ENCODE measurements at places on chromosomes 3 and 15.

DNA sequence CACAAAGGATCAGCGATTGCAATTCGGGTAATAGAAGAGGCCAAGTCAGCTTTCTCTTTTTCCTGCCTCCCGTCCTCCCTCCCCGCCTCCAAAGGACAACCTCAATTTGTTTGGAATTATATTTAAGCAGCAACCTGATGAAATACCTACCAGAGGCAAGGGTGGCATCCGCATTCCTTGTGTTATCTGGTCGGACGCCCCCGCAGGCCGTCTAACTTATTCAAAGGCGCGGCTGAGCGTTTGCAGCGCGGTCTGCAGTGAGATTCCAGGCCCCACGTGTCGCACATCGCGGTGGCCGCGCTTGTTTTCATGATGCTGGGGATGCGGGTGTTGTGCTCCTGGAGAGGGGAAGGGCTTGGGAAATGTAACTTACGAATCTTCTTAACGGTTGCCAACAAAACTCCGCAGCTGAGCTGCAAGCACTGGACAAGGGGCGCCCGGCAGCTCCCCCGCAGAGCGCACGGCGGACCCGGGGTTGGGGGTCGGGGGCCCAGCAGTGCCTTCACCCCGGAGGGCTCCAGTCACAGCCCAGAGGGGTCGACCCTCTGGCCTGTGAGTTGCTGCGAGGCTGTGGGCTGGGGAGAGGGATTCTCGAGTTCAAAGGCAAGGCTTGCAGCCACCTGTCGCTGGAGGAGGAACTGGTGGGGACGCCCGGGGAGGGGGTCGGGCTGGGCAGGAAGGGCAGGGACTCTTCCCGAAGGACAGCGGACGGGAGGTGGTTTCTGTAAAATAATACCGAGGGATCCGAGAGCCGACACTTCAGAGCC, 20.5 kb upstream of the RGMA start:
- DNase-seq: no peak

GRCh38 chr15:74830868-74831267, 4.4 kb downstream of the CPLX3 start:
- no peak for DNase-seq

GRCh38 chr3:172136330-172136729, 97.0 kb downstream of the FNDC3B start:
- DNase-seq: no peak

GRCh38 chr3:25846282-25846681, 56.4 kb downstream of the OXSM start:
- no peak for DNase-seq

DNA sequence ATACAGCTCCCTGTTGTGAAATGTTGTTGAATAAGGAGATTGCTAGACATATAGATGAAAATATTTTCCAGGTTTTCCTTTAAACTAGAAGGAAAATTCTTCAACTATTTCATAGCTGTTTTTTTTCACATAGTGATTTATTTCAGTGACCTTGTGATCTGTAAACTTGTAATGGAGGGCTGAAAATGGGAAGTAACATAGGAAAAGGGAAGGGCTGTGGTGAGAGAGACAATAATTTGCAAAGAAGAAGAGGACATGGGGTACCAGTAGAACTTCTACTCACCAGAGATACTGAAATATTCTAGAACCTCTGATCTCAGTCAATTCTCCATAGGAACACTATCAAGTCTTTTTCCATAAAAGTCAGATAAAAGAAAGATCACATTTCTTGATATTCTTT, 60.4 kb downstream of the PLS1 start:
- DNase-seq: no peak

- no peak for DNase-seq
These were observed at the start of gene TMEM108 for GRCh38 chr3:133038089-133038730. TMEM108 (plus strand) TSS chr3:133038391.

DNA sequence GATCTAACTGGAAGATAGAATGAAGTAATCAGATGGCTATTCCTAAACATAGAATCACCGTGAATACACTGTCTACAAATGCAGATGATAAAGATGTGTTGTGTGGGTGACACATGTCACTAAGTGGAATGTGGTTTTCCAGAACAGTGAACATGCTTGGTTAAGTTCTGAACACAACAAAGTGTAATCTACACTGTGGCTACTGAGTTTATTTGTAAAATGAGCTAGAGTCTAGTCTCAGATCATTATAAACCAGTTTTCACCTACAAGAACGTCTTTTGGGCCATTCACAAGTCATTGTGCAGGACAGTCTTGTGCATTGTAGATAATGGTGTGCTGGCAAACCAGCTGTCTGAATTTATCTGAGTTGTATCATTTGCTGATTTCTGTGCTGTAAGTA, 35.3 kb downstream of the OXNAD1 start:
- peak; percentile 41 for DNase-seq

DNA sequence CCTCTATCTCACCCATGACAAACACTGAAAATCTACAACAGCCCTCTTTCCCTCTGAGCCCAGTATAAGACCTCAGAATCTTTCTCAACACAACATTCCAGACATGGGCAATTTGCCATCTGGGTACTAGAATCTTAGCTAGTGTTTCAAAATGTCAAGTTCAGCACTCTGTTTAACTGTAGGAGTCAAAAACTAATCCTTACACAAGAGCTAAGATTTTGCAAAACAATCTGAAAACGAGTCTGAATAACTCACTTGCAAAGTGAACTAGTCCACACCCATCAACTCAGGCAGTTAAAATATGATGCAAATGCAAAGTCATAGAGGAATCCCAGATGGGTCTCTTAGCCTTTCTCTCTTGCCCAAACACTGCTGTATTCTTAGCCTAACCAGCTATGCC, 67.8 kb downstream of the GPR176 start:
- DNase-seq: no peak

DNA sequence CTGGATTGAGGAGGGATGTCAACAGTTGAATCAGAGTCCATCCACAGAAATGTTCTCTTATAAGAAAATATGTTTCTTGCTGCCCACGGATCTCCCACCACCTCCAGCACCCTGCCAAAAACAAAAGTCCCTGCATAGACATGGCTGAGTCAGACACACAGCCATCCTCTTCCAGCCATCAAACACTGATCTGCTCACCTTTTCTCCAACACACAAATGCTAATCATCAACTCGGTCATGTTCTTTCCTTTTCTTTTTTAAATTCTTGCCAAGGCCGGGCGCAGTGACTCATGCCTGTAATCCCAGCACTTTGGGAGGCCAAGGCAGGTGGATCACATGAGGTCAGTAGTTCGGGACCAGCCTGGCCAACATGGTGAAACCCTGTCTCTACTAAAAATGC, 110.7 kb upstream of the IL12A start:
- DNase-seq: no peak

DNA sequence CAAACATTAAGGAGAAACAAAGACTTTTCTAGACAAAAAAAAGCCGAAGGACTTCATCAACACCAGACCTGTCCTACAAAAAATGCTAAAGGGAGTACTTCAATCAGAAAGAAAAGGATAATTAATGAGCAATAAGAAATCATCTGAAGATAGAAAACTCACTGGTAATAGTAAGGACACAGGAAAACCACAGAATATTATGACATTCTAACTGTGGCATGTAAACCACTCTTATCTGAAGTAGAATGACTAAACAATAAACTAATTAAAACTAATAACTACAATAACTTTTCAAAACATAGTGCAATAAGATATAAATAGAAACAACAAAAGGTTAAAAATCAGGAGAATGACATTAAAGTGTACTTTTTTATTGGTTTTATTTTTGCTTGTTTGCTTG, 584.5 kb upstream of the CCDC54 start:
- DNase-seq: no peak

DNA sequence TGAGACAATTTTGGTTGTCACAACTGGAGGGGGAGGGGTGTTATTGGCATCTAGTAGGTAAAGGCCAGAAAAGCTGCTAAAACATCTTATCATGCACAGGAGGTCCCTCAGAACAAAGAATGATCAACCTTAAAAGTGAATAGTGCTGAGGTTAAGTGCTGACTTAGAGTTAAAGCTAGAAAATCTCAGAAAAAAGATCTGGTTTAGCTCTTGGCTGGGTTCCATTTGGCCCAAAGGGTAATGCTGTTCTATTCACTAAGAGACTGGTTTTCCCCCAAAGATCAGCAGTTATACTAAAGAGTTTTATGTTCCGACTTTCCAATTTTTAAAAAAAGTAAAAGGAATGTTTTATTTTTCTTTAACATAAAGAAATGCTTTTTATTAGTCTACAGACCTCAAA, 15.6 kb downstream of the DCBLD2 start:
- no peak for DNase-seq

DNA sequence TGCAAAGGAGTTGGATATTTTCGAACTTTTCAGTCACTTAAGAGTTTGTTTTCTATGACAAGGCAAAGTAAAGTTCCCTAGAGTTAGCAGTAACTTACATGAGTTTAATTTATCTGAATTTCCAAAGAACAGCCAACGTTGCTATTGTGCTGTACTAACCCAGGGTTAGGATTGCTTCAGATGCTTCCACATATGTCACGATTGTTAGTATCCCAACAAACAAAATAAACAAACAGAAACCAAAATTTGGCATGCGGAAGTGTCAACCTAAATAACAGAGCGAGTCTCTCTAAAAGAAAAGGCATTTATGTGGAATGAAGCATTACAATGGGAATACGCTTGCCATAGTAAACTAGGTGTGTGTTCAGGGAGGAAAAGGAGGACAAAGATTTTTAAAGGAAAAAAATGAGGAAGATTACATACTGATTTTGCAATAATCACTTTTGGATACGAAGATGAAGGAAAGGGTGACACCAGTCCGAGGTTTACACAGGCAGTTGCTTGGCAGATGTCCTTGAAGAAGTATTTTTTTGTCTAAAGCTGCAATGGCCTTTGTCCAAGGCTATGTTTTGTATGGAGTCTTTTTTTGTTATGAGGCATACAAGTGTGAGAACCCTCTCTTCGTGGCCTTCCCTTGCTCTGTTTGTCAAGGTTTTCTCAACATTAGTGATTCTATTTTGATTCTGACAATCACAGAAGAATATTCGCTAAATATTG, 267.9 kb downstream of the GABRG3 start:
- no peak for DNase-seq

- DNase-seq: no peak
These were observed 280.6 kb downstream of the SATB1 start for GRCh38 chr3:18144571-18144970.

DNA sequence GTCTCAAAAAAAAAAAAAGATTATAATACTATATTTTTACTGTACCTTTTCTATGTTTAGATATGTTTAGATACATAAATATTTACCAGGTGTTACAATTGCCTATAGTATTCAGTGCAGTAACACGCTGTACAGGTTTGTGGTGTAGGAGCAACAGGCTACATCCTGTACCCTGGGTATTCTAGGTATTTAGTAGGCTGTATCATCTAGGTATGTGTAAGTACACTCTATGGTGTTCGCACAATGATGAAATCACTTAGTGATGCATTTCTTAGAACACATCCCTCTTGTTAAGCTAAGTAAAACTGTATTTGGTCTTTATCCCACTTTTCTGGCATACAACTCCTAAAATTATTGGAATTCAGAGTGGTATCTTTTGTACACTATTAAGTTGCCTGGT, 77.8 kb downstream of the CDC25A start:
- DNase-seq: no peak

GRCh38 chr15:42937143-42937542, 16.6 kb upstream of the TTBK2 start:
- no peak for DNase-seq

DNA sequence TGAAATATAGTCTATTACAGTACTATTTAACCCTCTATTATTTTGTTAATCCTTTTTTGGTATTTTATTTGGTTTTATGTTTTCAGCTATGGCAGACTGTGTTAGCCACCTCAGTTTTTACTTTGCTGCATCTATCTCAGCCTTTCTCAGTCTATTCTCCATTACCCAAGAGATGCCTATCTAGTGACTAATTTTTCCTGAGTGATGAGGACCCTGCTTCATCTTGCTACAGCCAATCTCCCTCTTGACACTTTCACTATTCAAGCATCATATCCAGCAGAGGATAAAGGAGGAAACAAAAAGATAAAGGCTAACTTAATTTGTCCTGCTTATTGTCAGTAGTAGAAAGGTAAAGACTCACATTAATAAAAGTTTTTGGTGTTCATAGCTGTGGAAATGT, 141.8 kb upstream of the NECTIN3 start:
- peak; percentile 6 for DNase-seq

- DNase-seq: peak; percentile 43
These were observed 302.5 kb upstream of the GADL1 start for GRCh38 chr3:31196881-31197364.

DNA sequence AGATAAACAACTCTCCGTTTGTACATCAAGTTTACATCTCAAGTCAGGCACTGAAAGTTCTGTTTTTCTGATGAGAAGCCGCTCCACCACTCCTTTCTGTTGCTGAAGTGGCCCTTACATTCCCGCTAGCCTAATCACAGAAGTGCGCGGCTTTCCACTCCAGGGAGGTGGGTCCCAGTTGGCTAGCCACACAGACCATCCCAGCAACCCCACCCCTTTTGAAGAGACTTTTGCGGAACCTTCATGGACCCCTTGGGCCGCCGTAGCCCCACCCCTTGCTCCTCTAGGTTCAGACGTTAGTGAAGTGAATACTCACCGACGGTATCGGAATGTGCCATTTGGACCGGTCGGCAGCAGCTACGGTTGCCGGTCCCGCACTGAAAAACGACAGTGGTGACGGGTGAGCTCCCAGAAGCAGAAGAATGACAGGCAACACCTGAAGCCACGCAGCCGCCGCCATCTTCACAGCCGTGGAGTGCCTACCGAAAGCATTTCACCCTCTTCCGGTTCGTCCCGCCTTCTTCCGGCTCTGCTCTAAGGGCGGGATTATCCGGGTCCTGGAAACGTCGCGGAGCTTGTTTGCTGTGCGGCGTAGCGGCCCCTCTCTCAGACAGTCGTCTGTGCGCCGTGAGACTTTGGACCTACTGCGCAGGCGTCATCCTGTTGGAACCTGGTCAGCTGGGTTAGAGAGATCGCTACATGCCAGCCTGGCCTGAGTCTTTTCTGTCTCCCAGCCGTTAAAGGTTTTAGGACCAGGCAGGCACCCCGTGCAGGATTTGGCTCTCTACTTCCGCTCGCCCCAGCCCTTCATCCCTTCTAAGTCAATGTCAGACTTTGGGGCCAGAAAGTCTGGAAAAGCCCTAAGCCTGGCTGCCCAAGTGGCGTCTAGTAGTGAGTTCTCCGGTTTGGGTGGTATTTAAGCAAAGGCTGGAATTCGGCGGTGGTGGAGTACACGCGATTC, at the start of the genes GANC and TMEM87A:
GANC (plus strand) TSS at position 263 of the 961 bp plus-strand sequence. CDS start 1,281 bp downstream, outside the sequence.
TMEM87A (minus strand) TSS at position 495 of the 961 bp plus-strand sequence; CDS start at position 460, 35 bp downstream.
- peak; percentile 96 for DNase-seq
